Lung (tissue), 17 donors: ENCODE measurements at places on chromosomes 2 and 18. TPM values are rescaled to one million over a fixed set of nuclear protein-coding genes. Genes with fewer than 3 reads are reported as not detected.

SLC4A5 gene
- total RNA-seq, result 9.6 TPM

DNA sequence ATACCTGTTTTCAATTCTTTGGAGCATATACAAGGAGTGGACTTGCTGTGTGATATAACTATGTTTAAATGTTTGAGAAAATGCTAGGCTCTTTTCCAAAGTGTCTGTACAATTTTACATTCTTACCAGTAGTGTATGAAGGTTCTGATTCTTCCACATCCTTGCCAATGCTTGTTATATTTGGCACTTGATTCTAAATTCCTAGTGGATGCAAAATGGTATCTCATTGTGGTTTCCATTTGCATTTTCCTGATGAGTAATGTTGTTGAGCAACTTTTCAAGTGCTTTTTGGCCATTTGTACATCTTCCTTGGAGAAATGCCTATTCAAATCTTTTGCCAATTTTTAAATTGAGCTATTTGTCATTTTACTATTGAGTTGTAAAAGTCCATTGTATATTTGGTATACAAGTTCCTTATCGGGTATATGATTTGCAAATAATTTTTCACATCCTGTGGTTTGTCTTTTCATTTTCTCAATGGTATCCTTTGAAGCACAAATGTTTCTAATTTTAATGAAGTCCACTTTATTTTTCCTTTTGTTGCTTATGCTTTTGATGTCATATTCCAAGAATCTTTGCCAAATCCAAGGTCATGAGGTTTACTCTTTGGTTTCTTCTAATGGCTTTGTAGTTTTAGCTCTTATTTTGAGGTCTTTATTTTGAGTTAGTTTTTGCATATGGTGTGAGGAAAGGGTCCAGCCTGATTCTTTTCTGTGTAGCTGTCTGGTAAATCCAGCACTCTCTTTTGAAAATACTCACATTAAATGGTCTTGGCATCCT lies 33.2 kb upstream of the CWC22 start:
- DNase-seq, result no peak

DNA sequence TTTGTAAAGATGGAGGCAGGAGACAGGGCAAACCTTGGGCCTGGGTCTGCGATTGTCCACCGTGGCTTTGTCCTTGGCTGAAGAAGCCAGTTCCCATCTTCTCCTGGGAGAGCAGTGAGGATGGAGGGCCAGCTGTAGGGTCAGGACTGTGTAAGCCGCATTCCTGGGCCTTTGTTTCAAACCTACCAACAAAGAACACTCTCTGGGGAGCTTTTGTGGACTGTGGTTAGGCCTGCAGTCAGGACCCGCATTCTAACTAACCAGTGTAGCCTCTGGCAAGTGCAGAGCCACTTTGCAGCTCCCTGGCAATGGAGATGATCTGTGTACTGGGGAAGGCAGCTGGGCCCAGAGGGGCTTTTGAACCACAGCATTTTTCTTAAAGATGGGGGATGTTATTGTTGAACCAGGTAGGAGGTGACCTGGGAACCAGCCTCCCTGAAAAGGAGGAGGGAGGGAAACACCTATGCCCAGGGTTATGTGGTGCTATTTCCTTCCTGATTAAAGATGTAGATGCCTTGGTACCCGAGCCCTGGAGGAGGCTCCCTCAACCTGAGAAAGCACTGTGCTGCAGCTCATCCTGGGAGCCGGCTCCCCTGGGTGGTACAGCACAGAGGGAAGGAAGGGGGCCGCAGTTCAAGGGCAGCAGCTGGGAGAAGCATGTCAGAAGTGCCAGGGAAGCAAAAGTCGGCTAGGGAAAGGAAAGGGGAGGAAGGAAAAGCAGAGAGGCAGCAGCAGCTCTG lies 12.7 kb upstream of the SMAD4 start:
- no peak for DNase-seq

DNA sequence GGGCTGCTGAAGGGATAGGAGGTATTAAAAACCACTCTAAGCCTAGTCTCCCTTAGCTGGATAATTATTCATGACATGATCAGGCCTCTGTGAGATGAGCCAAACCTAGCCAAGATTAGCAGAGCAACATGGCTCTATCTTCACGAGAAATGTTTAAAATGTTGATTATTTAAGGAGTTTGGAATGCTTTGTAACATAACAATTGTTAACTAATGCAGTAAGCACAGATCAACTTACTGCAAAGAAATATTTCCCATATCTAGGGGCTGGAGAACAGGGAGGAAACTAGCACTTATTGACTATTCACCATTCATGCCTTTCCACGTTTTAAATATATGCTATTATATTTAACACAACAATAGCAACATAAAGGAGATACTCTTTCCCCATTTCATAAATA lies 833.7 kb upstream of the CHAC2 start:
- DNase-seq, result no peak

DNA sequence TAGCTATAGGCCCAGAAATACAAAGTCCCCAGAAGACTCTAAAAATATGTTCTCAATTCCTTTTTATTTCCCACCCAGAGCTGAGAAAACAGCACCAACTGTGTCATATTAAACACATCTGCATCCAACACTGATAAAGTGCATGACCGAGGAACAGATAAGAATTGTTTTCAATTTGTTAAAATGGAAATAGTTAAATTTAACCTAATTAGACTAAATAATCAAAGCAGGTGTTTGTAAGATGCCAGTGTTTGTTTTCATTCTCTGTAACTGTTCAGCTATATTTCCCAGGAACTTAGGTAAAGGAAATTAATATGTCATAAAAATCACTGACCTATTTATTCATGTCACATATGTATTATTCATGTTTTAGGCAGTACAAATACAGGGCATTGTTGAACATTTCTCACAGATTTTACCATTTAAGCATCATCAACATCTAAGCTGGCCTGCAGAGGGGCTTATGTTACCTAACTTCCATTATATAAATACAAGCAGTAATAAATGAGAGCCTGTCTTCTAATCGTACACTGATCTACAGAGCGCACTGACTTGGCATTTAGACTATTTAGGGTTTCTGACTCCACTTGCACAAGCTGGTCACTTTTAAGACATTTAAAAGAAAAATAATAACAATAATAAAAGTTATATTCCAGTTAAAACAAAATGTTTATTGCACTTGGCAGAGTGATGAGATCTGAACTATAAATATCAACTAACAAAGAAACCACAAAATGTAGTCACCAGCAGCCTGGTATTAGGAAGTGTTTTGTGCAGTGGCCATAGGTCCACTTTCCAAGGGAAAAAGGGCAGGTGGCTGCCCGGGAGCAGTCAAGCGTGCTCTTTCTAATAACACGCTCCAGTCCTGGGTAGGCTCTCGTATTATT lies 86.6 kb upstream of the ZFP36L2 start:
- no peak for DNase-seq

DNA sequence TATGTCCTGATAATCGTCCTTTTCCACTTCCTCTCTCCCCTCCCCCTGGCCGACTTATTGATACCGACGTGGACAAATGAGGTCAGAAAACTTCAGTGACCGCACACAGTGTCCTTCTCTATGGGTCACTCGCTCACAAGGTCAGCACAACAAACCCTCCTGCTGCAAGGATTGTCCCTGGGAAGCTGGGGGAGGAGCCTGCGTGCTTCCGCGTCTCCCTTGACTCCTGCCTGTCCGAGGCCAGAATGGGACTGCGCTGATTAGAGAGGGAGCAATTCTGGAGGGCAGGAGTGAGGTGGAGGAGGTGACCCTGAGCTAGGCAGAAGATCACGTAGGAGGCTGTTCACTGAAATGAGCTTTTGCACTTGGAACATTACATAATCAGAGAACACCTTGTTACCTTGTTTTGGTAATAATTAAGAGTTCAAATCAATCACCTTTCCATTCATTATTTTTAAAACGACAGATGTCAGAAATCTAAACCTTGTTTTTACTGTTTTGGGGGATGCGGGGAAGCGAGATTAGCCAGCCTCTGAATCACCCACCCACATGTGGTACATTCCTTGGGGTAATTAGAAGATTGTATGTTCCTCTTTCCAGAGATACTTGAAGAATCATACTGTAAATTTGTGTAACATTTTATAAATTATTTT lies 70.6 kb downstream of the CTAGE1 start:
- DNase-seq, result peak; percentile 67

ORMDL1 gene
- total RNA-seq, result 42.6 TPM

TPGS2 gene
- 69.9 TPM for total RNA-seq

GRCh38 chr2:69209482-69209881 lies 177.5 kb downstream of the GFPT1 start:
- DNase-seq, result no peak

DNA sequence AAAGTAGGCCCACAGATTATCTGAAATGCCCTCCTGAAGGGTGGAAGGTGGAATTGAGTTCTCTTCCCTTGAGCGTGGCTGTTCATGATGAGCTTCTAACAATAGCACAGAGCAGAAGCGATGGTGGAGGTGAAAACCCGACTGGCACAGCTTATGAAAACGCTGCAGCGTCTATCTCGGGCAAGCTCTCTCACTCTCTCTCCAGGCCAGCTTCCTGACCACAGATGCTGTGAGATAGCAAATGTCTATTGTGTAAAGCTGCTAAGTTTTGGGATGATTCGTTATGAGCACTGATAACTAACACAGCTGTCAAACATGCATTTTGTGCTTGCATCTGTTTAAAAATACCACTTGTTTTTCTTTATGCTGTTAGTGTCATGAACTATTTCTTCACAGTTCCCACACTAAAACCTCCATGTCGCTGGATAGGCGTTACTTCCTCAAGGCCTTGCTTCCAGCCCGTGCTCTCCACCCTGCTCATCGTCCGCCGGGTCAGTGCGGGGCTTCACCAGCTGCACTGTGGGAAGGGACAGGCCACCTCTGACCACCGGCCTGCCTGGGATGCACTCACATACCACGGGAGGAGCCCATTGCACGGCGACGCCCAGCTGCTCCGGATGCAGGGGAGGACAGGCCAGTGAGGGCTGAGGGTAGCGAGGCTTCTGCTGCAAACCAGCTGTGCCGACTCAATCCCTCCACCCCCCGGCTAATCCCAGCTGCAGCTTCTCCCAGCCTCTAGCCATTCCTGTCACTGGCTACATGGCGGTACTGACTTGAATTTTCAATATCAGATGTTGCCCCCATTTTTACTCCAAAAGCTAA lies 60.0 kb upstream of the OTOS start:
- DNase-seq, result peak; percentile 84

DNA sequence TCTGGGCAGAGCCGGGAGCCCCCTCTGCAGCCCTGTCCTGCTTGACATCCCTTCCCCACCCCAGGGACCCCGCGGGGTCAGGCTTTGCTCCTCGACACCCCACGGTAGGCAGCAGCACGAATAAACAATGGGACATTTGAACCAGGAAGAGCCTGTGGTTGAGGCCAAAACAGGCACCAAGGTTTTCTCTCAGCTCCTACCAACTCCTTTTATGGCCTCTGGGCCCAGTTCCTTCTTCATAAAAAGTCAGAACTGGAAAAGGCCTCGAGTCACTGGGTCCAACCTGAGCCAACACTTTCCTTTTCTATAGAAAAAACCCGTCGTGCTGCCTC lies 20.6 kb downstream of the TEX44 start:
- DNase-seq, result peak; percentile 50

- DNase-seq, result no peak
Observed at GRCh38 chr18:74275736-74276135, 16.0 kb downstream of the CYB5A start.

DNA sequence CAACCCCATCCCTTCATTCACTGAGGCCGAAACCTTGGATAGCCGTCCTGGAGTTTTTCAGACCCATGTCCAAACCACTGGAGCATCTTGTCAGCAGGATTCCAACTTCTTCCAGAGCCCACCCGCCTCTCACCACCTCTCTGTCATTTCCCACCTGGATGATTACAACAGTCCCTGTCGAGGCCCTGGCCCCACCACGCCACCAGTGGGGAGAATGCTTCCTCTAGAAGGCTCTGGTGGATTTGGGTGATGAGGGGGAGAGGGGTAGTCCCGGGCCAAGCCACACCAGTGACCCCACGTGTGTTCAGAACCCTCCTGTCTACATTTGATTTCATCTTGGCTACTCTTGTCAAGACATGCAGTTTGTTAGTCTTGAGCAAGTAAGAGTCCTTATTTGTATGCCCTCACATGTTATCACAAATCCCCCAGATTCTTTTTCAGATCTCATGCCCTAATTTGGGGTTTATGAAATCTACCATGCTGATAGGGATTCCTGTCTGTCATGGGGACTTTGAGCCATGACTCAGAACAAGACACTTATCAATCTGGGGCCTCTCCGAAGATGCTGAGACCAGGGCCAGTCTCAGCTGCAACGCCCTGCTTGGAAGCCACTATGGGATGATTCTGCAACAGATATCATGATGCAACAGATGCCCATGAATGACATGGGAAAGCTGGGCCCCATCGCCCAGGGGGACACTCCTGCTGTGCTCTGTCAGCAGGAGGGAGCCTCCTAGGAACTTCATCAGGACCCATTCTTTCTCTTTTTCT lies 186.1 kb downstream of the ZFP36L2 start:
- no peak for DNase-seq

- DNase-seq, result no peak
Observed at GRCh38 chr2:237889016-237889415, 29.6 kb downstream of the RAMP1 start.

PIEZO2 gene
- total RNA-seq, result 233 TPM

- DNase-seq, result no peak
Observed at GRCh38 chr2:26463244-26464192, 14.4 kb downstream of the OTOF start.

GRCh38 chr2:84906108-84906899 lies 848 bp downstream of the TMSB10 start:
- peak; percentile 50 for DNase-seq

CELF4 gene
- 3.0 TPM for total RNA-seq

DNA sequence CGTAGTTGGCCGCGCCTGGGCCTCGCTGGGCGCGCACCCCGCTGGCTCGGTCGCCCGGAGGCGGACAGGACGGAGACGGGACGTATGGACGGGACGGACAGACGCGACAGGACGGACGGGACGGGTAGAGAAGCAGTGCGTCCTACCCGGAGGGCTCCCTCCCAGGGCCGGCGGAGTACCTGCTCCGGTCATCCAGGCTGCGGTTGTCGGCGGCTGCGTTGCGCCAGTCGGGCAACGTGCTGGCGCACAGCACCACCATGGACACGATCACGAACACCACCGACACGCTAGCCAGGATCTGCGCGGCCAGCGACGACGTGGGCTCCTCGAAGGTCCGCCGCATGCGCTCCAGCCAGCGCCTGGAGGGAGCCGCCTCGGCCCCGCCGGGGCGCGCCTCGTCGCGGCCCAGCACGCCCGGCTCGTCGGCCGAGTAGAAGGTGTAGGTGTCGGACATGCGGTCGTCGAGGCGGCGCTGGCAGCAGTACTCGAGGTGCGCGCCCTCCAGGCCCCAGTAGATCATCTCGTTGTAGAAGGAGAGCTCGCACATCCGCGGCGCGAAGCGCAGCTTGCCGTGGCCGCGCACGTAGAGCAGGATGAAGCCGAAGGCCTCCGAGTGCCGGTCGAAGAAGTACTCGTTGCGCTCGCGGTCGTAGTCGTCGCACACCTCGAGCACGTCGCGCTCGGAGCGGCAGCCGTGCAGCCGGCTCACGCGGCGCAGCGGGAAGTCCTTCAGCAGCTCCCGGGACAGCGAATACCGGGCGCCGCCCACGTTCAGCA lies 903 bp downstream of the KCNG3 start:
- DNase-seq, result peak; percentile 39
